ENCODE measurements at places on chromosomes 7 and 10. TPM values are rescaled to one million over a fixed set of nuclear protein-coding genes. Genes with fewer than 3 reads are reported as not detected.

DNA sequence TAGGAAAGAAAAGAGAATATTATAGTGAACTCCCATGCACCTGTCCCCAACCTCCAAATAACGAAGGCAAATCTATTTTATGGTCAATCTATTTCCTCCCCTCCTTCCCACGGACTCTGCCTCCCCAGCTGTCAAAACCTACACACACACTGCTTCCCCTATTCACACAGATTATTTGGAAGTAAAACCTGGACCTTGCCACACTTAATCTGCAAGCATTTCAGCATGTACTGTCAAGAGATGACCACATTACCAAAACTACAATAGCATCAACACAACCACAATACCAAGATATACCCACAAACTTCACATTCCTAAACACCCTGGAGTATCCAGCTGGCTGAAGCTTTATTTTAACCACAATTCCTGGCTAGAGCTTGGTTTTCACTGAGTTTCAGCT lies 27.8 kb upstream of the KCNK18 start:
- peak; percentile 70 for DNase-seq

NODAL gene
- total RNA-seq = not detected

GRCh38 chr7:96173781-96174180 lies 148.1 kb downstream of the SLC25A13 start:
- DNase-seq = no peak

DNA sequence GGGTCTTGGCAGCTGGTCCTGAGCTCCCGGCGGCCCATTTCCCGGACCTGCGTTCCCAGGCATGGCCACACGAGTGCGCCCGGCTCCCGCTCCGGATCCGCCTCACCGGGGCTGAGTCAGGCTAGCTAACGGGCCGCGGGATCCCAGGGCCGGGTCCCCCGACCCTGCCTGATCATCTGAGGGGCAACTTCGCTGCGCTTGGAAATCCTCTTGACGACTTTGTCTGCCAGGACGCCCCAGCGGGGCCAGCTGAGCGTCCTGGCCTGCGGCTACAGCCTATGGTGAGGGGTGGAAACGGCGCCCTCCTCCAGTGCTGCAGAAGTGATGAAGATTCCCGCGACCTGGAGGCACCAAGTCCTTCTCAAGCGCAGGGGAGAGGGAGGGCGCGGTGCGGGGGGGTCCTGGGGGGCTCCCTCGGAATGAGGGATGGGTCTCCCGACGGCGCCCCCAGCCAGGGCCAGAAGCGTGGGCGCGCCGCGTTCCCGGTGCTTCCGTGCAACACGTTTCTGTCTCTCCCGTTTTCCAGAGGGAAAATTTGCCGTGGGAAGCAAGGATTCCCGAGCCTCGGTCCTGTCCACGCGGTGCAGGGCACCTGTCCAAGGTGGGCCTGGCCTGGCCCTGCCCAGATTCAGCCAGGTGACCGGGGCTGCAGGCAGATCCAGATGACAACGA lies 212.4 kb downstream of the CCSER2 start:
- DNase-seq = peak; percentile 92

Data from osteoblast (primary cell).